Cardiac muscle cell (in vitro differentiated cells and primary cell): ENCODE measurements at places on chromosomes 1 and 21. TPM values are rescaled to one million over a fixed set of nuclear protein-coding genes. Genes with fewer than 3 reads are reported as not detected.

The CYP4X1 gene
- 0.15 and 0.42 TPM in 2 replicates for total RNA-seq

The ACTA1 gene
- total RNA-seq, result 18.7 and 1,099 TPM in 2 replicates

The CHRM3 gene
- total RNA-seq, result 0.28 and 1.6 TPM in 2 replicates

The TNFSF4 gene
- 2.7 and 3.1 TPM in 2 replicates for total RNA-seq

The KCNQ4 gene
- 1.3 and 3.7 TPM in 2 replicates for total RNA-seq

The PERM1 gene
- 0.49 and 1.0 TPM in 2 replicates for total RNA-seq

The RAB7B gene
- 1.2 and 2.1 TPM in 2 replicates for total RNA-seq

The CHIT1 gene
- 0.03 TPM in 1 of 2 replicates, not detected in the other for total RNA-seq

- DNase-seq, result no peak
Observed at GRCh38 chr21:29403922-29404538, 105.3 kb downstream of the BACH1 start.

DNA sequence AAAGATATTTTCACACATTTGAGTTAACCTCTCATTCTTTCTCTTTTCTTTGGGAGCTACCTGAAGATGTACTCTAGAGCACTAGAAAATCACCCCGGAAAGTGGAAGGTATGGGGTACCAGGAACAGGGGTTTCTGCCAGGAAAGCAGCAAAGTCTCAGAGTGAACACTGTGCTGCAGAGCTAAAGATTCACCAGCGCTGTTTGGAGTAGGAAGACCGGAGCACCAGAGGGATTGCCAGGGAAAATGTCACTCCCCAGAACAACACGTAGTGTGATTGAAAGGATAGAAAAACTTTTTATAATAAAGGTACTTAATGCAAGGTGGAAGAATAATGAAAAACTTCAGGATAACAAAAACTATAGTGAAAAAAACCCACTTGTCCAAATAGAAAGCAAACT lies 26.7 kb upstream of the KCNK1 start:
- DNase-seq, result no peak

DNA sequence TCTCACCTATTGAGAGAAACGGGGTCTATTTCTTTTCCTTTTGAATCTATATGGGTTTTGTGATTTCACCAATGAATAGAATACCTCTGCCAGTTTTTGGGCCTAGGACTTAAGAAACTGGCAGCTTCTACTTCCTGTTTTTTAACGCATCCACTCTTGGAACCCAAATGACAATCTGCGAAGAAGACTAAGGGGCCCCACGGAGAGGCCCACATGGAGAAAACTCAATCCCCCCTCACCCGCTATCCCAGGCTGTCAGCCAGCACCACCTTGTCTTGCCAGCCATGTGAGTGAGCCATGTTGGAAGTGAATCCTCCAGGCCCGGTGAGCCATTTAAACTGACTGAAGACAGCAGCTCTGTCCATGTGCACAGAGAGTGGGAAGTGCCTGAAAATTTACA lies 3.6 kb upstream of the HENMT1 start:
- DNase-seq, result no peak

DNA sequence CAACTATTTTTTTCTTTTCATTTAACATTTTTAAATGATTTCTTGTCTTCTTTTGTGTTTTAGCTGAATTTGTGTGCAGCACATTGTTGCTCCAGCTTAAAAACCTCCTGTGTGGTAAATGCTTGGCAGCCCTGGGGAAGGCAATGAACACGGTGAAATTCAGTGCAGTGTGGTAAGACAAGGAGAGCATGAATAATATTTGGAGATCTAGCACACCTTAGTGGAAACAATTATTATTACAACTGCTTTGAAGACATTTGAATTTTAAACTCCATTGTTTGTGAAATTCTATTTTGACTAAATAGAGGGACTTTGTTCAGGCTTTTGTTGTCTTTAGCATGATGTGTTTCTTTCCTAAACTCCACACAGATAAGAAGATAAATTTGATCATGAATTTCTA lies 242.6 kb upstream of the CXADR start:
- DNase-seq, result peak; percentile 72

GRCh38 chr1:92822879-92823278 lies 9.0 kb upstream of the RPL5 start:
- DNase-seq, result peak; percentile 73

DNA sequence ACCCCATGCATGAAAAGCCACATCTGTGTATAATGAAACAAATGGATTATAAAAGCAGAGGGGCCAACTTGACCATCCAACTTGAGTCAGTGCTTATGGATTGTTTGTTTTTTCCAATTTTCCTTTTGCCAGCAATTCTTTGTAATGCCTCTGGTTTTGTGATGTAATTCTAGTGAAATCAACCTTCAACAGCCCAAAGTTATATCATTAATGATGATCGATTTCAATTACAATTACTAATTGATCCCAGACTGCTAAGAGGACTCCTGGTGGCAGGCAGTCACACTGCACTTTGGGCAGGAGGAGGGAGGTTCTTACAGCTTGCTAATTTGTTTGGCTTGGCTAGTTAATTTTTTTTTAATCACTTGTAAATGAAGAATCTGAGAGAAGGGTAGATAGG lies 552.3 kb downstream of the NUF2 start:
- DNase-seq, result no peak

GRCh38 chr1:153770797-153771196 lies 4.4 kb upstream of the SLC27A3 start:
- DNase-seq, result no peak

DNA sequence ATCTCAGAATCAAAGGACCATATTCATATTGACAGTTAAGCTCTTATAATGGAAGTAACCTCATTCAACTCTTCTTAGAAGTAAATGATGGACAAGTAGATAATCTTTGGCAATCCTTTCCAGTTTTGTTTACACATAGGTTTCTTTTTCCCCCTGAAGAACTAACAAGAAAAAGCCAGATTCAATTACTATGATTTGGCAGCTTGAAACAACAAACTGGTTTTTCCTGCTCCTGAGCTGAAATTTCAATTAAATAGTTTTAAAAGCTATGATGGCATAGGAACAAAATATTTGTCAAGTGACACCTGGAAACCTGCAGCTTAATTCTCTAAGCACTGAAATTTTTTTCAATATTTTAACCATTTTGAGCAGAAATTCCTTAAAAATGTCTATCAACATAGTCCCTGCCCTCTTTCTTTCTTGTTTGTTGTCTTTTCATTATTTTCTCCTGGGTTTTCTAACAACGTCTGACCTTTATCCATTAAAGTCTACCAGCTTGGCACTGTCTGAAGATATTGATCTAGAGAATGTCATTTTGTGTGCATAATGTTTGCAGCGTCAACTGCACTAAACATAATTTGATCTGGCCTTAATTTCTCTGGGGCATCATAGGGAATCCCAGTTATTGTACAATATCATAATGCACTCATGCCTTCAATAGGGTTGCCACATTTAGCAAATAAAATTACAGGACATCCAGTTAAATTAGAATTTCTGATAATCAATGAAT lies 4.0 kb upstream of the SLC35A3 start:
- no peak for DNase-seq

GRCh38 chr1:67570486-67571143 lies 114.4 kb upstream of the GADD45A start:
- DNase-seq, result peak; percentile 91

GRCh38 chr1:178581351-178582303 lies 68.7 kb downstream of the TEX35 start:
- DNase-seq, result no peak

DNA sequence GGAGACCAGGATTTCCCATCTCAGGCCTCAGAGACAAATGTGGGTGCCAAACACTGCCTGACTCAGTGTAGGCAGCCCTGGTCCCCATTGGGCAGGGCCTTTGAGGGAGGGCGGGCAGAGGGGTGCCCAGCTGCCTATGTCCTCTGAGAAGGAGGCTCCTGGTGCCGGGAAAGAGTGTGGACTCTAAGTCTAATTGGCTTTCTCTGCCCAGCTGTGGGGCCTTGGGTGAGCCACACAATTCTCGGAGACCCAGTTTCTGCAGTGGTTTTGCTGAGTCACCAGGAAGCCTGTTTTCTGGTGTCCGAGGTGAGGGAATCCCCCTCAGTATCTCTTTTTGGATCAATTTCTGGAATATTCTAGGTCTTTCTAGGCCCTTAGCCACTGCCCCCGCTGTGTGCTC lies 35.3 kb upstream of the ACTL8 start:
- peak; percentile 46 for DNase-seq

- DNase-seq, result peak; percentile 18
Observed at GRCh38 chr1:235843461-235843961, 23.2 kb downstream of the LYST start.

DNA sequence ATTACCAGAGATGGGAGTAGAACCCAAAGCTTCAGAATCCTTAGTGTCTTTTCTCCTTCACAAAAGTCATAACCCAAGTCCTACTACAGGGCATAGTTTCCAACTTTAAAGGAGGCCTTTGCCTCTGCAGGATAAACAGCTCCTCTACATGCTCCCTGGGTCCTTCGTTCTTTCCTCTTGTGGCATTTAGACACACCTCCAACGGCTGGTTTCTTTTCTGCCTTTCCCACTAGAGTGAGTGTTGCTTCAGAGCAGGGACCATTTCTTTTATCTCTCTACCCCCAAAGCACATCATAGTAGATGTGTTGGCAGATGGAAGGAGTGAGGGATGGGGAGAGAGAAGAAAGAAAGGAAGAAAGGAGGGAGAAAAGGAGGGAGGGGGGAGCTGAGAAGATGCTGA lies 144.7 kb upstream of the SPATA6 start:
- DNase-seq, result peak; percentile 7

- no peak for DNase-seq
Observed at GRCh38 chr1:48794816-48795215, 18.1 kb upstream of the BEND5 start.

- DNase-seq, result no peak
Observed at GRCh38 chr1:9075022-9075421, 5.6 kb upstream of the SLC2A5 start.

- no peak for DNase-seq
Observed at GRCh38 chr1:22118291-22118992, 24.5 kb downstream of the WNT4 start.

DNA sequence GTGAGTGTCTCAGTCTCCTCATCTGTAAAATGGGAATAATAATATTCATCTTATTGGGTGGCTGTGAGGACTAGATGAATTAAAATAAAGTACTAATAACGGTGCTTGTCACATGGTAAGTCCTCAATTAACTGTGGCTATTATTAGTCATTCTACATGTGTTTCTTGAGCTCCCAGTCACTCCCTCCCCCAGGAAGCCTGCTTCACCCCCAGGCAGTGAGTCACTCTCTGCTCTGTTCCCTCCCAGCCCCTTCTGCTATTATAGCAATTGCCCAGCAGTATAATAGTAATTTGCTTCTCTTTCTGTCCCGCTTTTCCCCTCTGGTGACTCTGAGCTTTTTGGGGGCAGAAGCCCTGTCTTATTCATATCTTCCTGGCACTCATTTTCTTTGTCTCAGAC lies 102.0 kb downstream of the BEND5 start:
- DNase-seq, result no peak

- no peak for DNase-seq
Observed at GRCh38 chr1:11735531-11735853, 444 bp upstream of the AGTRAP start.

GRCh38 chr1:17584539-17584938 lies 45.0 kb downstream of the ARHGEF10L start:
- no peak for DNase-seq

DNA sequence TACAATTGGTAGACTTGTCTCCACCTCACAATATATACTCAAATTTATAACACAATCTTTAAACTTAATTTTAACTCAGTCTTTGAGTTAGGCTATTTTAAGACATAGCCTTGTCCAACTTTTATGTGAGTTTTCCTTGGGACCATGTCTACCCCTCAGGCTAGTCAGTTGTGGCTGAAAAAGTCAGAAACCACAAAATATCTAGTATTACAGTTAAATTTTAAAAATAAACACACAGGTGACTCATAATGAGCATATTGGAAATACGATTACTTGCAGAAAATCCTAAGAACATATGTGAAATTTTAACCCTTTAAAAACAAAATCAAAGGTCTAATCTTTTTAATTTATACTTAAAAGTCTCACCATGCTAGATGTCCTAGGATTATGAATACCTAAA lies 4.8 kb upstream of the ASB17 start:
- no peak for DNase-seq

GRCh38 chr1:116482490-116482889 lies 88.3 kb downstream of the CD58 start:
- DNase-seq, result no peak

DNA sequence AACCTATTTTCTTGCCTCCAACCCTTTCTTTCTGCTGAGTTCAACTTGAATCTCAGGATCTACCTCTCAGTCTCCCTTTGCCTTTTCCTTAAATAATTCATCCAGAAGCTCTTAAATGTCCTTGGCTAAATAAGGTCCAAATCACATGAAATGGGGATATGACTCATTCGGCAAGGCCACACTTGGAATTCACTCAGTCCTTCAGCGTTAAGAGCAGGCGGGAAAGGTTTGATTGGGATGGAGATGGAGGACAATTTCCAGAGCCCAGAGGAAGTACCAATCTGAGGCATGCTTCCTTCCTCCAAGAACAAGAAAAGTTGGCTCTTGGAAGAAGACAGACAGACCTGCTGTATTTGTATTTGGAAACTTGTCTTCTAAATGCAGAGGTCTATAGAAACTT lies 128.5 kb downstream of the PROX1 start:
- DNase-seq, result no peak

- no peak for DNase-seq
Observed at GRCh38 chr21:38129711-38130110, 127.1 kb upstream of the KCNJ15 start.

DNA sequence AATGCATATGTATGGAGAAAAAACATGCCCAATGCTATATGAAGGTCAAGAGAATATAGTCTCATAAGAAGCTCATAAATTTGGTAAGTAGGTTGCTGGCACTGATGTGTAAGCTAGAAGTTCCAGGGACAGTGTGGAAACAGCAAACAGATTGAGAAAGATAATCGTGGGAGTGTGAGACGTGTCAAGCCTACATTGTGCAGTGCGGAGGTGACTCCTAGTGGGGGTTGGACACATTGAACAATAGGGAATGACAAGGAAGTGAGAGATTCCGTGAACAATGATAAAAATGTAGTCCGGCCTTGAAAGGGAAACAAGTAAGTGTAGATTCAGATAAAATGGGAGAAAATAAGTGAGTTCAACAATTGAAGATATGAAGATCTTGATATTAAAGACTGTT lies 788.4 kb upstream of the PRMT6 start:
- peak; percentile 39 for DNase-seq

GRCh38 chr1:7471836-7472235 lies 299.3 kb upstream of the VAMP3 start:
- no peak for DNase-seq

DNA sequence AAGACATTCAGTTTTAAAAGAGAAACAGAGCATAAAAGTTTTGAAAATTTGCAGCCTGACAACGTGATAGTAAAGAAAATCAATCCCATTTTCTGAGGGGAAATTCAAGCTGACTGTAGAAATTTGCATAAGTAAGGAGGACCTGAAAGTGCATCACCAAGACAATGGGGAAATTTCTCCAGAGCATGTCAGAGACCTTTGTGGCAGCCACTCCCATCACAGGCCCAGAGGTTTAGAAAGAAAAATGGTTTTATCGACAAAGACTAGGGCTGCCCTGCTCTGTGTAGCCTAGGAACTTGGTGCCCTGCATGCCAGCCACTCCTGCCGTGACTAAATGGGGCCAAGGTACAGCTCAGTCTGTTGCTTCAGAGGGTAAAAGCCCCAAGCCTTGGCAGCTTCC lies 1640.2 kb upstream of the PRMT6 start:
- no peak for DNase-seq
